Stimulated activated CD4-positive, alpha-beta T cell treated with anti-CD3 and anti-CD28 coated beads, Interleukin-4, amount 100 ng/mL, for 24 hours (primary cell): ENCODE measurements at places on chromosomes 6 and 20.

GRCh38 chr20:25215521-25215920 lies 20.0 kb downstream of the ENTPD6 start:
- DNase-seq: no peak

DNA sequence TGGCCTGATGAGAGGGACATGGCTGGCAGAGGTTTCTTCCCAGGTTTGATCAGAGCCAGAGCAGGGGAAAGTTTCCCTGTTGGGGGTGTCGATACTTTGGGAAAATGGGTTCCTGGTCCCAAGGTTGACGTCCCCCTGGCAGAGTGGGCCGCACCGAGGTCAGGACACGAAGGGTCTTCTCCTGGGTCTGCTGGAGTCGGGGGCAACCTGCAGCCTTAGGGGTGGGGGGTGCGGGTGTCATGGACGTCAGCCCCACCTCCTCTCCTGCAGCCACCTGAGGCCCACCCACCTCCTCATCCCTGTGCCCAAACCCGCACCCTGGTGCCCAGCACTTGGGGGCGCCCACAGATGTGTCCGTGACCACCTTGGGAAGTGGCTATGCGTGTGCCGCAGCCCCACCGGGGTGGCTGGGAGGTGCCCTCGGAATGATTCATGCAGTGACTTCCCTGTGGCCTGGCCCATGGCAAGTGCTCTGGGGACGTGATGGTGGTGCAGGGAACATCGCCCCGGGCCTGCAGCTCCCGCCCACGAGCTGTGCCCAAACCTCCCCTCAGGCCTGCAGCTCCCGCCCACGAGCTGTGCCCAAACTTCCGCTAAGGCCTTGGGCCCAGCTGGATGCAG lies 64.9 kb downstream of the YTHDF1 start:
- no peak for DNase-seq

GRCh38 chr20:3922223-3922982 lies 33.2 kb downstream of the PANK2 start:
- no peak for DNase-seq

DNA sequence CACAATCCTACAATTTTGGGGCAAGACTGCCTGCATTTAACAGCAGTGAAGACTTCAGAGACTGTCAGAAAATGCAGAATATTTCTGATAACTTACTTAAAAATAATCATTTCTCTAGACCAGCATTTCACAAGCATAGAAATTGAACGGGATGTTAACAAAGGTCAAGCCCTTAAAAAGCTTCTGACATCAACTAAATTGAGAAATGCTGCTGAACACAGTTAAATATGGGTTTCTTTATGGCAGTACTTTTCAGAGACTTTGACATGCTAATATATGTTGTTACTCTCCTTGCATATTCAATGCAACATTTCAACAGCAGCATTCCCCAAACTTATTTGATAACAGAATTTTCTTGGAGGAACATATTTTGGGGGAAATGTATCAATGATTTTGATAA lies 84.5 kb downstream of the KIF13A start:
- no peak for DNase-seq

DNA sequence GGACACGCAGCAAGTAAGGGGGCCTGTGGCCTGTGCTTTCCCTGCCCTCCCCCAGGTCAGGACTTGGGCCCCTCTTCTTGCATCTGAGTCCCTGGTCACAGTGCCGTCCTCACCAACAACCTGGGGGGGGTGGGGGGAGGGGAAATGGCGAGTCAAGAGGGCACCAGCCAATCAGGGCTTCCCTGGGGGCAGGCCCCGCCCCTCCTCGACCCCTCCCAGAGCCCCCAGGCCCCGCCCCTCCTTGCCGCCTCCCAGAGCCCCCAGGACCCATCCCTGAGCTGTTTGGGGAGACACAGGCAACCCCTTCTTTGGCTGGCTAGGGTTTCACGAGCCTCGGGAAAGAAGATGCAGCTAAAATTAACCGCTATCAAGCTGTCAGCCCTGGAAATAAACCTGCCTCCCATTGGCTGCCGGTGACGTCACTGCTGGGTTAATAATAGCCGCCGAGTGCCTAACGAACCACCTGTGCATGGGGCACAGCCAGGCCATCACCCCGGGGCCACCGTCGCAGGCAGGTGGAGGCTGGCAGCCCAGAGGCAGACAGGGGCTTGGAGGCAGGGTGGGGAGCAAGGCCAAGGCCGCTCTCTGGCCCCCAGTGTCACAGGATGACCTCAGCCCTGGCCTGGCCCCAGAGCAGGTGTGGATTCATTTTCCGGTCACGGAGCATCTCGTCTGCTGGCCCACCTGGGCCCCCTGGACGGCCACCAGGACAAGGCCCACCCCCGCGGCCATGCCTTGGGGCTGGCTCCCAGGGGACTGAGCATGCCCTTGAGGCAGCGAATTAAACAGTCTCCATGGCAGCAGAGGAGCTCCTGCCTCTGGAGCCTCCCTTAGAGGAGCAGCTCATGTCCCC lies 3.2 kb upstream of the EEF1A2 start:
- no peak for DNase-seq

DNA sequence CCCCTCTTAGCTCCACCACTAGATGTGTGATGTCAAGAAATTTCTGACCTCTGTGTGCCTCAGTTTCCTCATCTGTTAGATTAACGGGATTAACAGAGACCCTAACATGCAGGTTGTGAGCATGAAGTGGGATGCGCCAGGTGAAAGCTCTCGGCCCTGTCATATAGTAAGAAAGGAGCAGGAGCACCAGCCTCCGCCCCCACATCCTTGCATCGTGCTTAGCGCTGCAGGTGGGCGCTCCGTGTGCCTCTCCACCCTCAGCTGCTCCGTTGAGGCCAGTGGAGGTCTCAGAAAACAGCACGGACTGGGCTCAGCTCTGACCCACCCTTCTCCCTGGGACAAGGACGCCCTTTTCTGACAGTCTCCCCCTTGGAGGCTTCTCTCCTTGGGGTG lies 63.4 kb downstream of the TCP11 start:
- no peak for DNase-seq

- no peak for DNase-seq
Observed at GRCh38 chr6:114286211-114286610, 56.6 kb downstream of the HS3ST5 start.

- no peak for DNase-seq
Observed at GRCh38 chr20:37657924-37658804, 35.7 kb upstream of the CTNNBL1 start.

DNA sequence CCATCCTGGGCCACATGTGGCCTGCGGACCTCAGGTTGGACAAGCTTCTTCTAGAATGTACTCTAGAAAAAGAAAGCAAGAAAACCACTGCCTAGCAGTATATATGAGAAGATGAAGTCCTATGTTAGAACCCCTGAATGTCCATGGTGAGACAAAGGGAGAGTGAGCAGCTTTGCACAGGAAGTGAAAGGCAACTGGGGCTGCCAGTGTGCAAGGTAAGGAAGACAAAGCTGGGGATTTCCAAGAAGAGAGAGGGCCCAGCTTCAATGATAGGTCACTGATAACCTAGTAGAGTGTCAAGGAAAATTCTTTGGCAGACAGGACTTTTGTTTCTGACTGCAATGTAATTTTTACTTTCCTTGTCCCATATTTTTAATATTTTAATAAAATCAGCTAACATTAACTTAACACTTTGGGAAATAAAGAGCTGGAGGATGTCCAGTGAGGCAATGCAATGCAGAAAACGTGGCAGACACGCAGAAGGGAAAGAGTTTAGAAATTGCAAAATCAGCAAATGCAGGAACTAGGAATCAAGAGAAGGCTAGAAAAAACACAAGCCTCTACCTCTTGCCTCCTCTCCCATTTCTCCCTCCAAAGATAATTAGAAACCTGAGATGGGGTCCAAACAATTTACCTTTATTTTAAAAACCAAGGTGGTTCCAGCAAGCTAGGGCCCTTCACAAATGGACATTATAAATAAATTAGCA lies 47.4 kb downstream of the CYP39A1 start:
- DNase-seq: no peak

GRCh38 chr6:41914869-41915530 lies 5.9 kb downstream of the MED20 start:
- no peak for DNase-seq

DNA sequence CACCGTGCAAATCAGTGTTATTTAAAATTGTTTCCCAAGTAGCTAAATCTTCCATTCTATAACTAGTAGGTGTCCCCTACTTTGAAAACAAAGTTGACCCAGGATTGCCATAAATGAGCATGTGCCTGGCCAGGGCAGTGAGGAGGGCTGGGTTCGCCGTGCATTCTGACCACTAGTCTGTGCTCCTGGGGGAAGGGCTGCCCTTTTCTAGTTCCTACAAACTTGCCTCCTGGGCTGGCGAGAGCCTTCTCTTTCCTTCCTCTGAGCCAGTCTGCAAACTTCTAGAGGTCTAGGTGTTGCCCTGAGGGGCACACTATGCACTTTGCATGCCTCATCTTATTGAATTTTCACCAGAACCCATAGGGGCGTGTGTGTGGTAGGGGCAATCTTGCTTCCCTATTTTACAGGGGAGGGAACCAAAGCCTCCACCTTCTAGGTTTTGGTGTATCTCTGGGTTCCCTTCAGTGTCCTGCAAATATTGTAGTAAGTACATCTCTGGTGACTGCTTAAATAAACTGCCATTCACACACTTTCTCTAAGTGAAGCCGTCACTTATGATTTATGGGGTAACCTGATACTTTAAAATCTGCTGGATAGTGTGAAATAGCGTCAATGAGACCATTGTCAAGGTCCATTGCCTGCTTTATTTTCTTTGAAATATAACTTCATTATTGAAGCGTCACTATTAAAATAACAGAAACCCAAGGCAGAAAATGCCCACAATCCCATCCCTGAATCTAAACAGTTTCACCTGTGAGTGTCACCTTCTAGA lies 42.2 kb downstream of the CDH26 start:
- no peak for DNase-seq

DNA sequence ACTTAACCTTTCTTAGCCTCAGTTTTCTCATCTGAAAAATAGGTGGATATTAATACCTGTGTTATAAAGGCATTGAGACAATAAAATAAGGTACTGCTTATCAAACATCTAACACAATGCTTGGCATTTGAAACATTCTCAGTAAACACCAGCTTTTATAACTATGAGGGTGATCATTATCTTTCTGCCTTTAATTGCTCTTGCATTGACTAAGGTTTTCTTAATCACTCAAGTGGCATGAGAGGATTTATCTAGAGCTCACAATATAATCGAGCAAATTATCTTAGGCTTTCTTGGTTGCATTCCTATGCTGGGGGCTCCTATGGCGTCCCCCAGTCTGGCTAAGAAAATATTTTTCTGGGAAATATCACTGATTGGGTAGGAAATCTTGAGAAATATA lies 716.4 kb upstream of the MARCKS start:
- no peak for DNase-seq

- DNase-seq: peak; percentile 72
Observed at GRCh38 chr20:32902456-32903420, 44.0 kb downstream of the EFCAB8 start.

GRCh38 chr6:112941613-112942012 lies 594.5 kb downstream of the RFPL4B start:
- no peak for DNase-seq

GRCh38 chr6:41150671-41151070 lies 3.5 kb downstream of the TREML1 start:
- DNase-seq: no peak

GRCh38 chr20:49187330-49187850 lies 744 bp downstream of the STAU1 start:
- DNase-seq: peak; percentile 18

DNA sequence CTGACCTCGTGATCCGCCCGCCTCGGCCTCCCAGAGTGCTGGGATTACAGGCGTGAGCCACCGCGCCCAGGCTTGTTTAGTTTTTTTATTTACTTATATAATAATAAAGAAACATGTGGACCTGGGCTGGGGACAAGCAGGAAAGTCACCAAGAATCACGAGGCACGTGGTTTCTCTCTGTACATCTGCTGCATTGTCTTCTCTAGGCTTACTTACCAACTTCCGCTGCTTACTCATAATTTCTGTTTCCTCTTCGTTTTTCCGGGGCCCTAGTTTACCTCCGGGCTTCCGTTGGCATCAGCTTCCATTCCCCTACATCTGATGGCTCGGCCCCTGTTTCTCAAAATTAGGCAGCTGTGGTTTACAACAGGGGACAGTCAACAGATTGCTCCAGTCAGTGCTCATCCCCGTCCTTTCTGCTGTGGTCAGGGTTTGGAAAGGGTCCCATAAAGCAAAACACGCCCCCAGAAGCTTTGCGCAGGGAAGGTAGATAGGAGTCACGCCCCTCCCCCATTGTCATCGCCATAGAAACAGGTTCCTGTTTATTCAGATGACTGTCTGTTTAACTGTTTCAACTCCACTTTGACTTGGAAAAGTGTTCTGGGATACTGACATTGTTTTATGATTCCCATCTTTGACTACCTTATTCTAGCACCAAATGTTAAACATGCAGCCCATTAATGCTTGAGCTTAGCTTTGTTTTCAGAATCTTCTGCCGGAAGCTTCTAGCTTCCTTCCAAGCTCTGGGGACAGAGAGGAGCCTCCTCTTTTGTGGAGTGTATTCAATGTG lies 31.9 kb upstream of the TXLNB start:
- peak; percentile 82 for DNase-seq

DNA sequence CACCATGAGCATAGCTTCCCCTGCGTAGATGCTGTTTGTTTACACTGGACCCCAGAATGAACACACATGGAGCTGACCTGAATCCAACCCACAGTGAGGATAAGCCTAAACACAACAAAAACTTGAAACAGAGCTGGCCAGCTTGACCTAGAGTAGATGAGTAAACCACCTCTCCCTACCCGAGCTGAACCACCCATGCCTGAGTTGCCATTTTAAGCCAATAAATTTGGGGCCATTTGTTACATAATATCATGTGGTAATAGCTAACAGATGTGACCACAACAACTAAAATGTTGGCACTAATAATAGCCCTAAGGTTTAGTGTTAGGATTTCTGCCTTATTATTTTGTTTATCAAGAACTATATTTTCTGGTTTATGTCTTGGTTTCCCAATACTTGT lies 103.2 kb upstream of the GRIK2 start:
- DNase-seq: no peak

DNA sequence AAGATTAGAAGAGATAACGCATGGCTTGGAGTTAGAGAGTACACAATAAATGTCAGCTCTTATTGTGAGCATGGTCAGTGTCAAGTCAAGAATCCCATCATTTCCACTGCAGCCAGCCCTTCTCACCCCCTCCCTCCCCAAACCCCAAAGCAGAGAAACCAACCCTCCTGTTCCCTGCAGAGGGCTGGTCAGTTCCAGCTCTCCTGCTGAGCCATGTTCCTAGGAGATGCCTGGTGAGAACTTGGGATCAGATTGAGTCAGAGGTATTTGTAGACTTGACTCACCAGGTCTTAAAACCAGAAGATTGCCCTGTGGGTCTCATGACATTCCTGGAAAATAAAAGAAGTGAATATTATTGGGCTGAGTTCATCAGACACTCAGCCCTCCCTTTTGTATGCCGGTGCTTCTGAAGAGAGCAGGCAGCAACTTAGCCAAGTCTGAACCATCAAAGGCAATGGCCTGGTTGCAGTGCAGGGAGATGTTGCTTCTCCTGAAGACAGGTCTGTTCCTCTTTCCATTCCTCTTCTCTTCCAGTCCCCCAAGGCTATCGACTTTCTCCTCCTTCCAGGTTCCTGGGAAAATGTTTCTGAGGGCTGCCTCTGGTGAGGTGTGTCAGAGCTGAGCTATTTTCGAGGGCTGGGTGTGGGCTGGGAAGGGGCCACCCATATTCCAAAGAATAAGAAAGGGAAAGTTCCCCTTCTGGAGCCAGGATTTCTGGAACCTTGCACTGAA lies 278.2 kb upstream of the SUPT3H start:
- DNase-seq: no peak
